ENCODE measurements at places on chromosomes 12 and 14.
A peak's percentile ranks its signal among the peaks of the same experiment; 100 is the strongest.

GRCh38 chr12:97595936-97596335 is 133.3 kb downstream of the RMST start:
- no peak for DNase-seq

DNA sequence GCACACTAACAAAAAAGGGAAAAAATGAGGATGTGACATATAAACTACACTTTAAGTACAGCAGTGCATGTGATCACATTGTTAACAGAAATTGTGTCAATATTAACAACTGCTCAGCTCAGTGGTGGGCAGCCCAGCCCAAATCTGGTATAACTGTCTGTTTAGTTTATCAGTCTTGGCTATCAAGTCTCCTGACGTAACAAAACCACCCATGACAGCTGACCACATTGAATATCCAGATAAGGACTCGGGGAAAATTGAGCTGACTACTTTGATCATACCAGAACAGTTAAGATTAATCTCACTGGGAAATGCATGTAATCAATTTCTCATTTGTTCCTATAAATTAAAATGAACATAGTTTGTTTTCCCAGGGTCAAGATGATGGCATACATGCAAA is 396.6 kb downstream of the SNAPC1 start:
- no peak for DNase-seq

- DNase-seq, result no peak
Measured at GRCh38 chr14:61147381-61147821, 133.7 kb downstream of the TMEM30B start.

- DNase-seq, result no peak
Measured at GRCh38 chr14:77026166-77026929, 2.2 kb downstream of the IRF2BPL start.

DNA sequence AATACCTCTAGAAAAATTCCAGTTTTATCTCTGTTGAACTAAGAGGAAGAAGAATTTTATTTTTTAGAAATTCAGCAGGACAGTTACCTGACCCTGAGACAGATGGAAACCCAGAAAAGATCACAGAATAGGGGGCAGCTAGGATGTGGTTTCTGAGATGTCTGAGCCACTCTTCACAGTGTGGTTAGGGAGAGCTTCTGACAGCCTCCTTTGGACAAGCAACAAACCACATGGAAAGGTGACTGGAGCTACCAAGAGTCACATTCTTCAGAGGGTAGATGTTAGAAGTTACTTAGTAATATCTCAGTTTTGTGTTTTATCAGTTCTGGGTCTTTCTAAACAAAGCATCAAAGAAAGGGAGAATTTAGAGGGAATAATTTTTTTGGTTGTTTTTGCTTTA is 117.3 kb upstream of the NAP1L1 start:
- peak; percentile 25 for DNase-seq

- DNase-seq, result no peak
Measured at GRCh38 chr14:73403181-73403752, 55.1 kb downstream of the NUMB start.

GRCh38 chr14:74483321-74483720 is 9.8 kb downstream of the NPC2 start:
- no peak for DNase-seq

GRCh38 chr12:111748867-111749266 is 17.9 kb upstream of the ALDH2 start:
- no peak for DNase-seq

DNA sequence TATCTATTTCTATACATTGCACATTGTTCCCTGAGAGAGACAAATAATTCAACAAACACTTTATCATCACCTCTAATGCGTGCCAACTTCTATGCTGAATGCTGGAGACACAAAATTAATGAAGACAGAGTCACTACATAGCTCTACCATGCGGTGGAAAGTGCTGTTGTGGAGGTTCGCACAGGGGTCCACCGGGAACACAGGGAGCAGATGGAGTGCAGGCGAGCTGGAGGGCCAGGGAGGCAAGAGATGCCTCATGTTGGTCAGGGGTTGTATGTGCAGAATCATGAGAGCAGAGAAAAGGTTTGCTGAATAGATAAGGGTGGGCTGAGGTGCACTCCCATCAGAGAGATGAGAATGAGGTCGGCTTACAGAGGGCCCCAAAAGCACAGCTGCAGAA is 25.2 kb downstream of the FAM234B start:
- DNase-seq, result no peak

DNA sequence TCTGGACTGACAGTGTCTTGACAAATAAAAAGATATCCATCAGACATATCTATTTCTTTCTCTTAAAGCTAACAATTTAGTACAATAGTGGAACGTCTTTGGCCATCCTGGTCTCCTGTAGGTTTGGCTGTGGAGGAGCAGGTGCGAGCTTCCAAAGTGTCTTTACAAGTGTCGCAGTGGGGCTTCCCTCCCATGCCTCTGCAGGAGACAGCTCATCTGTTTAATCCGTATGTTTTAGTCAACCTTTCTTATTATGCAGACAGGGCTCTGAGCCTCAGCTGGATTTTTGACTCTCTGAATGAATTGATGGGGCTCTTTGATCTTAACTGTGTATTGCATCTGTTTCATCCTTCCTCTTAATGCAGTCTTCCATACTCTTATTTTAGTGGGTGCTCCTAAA is 57.5 kb downstream of the RMST start:
- DNase-seq, result no peak

GRCh38 chr14:19873178-19873577 is 1.8 kb upstream of the OR4K2 start:
- no peak for DNase-seq

- DNase-seq, result no peak
Measured at GRCh38 chr12:129615001-129615400, 288.8 kb downstream of the TMEM132D start.

DNA sequence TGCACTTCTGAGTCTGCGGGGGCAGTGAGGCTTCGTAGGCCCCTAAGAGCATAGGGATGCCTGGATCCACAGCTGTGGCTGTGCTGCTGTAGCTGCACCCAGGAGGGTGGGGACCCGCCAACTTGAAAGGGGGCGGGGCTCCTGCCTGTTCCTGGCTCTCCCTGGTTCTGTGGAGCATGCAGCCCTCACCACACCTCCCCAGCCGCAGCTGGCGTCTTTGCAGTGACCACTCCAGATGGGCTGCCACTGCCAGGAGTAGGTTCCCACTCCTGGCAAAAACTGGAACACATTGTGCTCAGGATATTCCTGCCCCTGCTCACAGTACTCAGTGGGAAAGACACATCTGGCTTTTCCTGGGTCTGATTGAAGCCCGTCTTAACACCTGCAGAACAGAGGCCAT is 35.8 kb downstream of the TIMELESS start:
- DNase-seq, result no peak

DNA sequence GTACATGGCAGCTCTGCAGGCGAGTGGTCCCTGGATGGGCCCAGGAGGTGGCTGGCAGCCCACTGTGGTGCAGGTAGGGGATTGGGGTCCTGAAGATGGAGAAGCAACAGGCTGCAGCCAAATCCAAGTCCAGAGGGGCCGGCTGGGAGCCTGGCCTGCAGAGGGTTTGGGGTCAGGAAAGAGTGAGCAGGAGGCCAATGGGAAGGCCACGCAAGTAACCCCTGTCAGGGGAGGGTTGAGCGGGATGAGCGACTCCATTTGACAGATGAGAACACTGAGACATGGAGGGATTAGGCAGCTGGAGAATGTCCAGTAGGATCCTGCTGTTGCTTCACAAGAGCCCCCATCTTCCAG is 136.0 kb downstream of the BCL11B start:
- DNase-seq, result no peak

GRCh38 chr12:46386877-46387629 is 14.5 kb upstream of the SLC38A2 start:
- DNase-seq, result peak; percentile 72

- no peak for DNase-seq
Measured at GRCh38 chr14:99781853-99782610, 11.2 kb upstream of the EML1 start.

DNA sequence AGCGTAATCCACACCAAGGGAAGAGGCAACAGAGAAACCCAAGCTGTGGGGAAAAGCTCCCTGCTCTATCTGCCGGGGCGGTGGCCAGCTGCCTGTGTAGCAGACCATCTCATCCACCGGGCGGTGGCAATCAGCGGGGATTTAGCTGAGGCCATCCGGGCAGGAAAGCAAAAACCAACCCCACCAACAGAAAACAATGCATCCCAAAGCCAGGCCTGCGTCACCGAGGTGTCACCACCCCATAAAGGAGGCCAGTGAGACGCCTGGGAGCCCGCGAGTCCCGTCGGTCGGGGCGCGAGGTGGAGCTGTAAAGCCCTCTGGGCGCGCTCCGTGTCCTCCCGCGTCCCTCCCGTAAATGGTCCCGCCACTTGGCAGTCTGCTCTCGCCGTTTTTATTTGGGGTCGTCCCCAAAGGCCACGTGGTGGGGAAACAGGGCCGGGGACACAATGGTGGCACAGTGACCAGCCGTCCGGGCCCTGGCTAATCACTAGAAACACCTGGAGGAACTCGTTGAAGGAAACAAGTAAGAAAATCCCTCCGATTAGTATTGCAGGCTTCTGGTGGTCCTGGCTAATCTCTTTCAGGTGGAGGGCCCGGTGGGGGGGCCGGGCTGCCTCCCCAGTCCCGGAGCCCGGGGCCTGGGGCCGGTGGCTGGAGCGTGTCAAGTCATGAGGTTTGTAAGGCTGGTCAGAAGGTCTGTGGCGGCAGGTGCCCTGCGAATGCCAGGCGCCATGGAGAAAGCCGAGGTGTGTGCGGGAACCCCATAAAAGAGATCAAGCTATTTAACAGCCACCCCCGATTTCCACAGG is 94.7 kb upstream of the GSC start:
- DNase-seq, result no peak

DNA sequence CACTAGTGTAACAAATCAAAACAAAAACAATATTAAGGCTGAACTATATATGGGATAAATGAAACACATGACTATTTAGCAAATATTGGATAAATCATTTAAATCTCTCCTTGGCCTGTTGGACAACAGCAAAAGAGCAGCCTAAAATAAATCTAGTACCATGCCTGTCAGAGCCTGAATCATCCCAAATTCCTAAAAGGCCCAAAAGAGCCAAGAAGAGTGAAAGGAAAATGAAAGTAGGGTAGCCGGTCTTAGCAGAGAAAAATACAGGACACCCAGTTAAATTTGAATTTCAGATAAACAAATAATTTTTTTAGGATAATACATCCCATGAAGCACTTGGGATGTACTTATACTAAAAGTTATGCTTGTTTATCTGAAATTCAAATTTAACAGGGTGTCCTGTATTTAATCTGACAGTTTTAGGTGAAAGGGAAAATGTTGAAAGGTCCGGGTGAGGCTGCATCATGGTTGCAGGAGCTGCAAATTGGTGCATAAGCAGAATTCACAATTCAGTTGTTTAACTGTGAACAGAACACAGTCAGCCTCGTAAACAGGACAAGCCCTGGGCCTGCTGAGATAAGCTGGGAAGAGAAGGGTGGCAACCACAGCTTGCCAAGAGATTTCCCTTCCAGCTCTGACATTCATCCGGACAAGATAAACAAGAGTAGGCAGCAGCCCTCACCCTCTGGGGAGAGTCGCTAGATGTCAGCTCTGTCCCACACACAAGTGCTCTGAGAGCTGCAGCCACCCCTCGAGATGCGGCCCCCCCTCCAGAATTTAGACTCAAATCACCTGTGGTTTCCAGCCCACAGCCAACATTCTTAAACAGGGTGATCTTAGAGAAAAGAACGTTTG is 30.3 kb downstream of the DMAC2L start:
- DNase-seq, result peak; percentile 83

DNA sequence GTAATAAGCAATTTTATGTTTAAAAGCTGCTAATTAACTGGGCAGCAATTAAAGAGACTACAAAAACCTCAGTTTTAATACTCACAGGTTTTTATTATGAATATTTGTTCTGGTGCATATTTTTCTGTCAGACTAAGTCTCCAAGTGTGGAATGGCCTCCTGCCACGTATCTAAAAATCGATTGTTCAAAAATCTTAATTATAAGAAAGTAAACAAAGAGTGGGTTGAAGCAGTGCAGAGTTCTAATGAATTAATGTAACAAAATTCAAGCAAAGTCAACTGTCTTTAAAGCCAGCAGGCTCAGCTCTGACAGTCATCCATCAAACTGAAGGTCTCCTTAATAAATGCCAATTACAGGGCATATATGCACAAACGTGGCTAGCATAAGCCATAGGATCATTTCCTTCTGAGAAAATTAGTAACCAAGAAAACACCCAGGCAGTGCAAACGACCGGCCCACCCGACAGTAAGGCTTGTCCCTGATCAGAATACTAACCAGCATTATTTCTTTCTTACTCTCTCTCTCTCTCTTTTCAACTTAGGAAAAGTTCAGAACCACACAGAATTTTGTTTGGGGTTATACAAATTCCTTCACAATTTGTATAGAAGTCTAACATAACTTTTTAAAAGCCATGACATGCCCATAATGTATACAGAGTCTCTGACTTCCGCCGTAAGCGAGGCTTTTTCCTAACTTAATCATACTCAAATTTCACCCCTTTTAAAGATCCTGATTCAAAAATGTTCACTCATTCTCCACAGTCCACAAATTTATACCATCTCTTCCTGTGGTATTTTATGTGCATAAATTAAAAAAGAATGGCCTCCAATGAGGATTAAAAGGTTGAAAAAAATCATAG is 83.8 kb downstream of the SLC25A21 start:
- DNase-seq, result no peak

DNA sequence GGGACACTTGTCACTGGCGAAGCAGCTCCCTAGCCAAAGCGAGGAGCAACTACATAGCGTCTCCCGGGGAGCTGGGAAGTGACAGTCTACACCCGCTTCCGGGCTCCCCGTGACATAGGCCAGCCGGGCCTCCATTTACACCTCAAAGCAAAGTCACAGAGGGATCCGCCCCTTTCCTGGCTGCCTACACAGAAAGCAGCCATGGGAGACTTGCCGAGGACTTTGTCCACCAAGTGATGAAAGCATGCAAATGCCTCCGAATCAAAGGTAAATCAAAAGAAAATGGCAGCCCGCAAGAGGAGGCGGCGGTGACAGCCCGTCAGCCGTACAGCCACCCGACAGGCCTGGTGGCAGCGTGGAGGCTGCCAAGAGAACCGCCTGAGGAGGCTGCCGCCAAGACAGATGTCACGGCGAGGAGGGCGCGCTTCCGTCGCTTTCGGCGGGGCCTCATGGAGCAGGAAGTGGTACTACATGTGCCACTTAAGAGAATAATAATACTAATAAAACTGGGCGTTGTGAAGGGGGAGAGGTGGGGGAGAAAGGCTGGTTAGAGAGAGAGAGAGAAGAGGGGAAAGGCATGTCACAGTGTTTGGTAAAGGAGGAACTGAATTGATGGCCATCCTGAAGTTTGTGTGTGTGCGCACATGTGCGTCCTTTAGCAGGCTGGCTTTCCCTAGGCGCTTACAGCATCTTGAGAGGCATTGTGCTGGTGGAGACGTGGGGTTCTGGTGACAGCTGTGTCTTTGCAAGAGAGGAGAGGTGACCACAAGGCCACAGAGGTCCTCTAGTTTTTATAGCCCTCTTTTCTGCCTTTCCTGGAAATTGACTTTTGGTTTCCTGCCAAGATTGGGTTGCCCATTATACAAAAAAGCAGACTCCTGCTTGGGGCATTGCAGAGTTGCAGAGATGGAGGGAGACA is 661.7 kb downstream of the VRK1 start:
- DNase-seq, result no peak

DNA sequence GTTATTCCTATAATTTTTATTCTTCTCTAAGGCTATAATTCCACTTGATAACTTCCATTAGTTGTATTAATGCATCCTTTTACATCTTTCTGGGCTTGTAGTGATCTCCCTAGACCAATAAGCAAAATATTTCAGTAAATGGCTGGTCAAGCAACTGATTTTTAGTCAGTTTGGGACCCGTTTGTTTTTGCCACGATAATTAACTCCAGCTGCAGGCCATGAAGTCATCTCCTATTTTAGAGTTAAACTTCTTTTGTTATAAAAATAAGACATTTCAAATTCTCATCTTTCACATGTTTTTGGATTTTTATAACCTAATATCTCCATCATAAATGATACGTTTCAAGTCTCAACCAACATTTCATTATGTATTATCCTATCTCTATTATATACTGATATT is 49.4 kb downstream of the MAGOHB start:
- no peak for DNase-seq

- no peak for DNase-seq
Measured at GRCh38 chr12:124711344-124711743, 143.9 kb upstream of the NCOR2 start.
